Breast epithelium (tissue), 4 donors: ENCODE measurements at places on chromosomes 3 and 15. TPM values are rescaled to one million over a fixed set of nuclear protein-coding genes. Genes with fewer than 3 reads are reported as not detected.

The GPR176 gene
- 4.4 TPM for total RNA-seq

The HYKK gene
- 14.7 TPM for total RNA-seq

The PPARG gene
- 44.2 TPM for total RNA-seq

The MOBP gene
- total RNA-seq = not detected

The CCR5 gene
- 0.73 TPM for total RNA-seq

- no peak overlapping the region for H3K27ac ChIP-seq
- no peaks in the 10 kb centered on the region for H3K27me3 ChIP-seq
- no peaks in the 10 kb centered on the region for H3K36me3 ChIP-seq
- DNase-seq = no peak
Observed at GRCh38 chr15:99729920-99730319, 3.3 kb downstream of the LYSMD4 start.

DNA sequence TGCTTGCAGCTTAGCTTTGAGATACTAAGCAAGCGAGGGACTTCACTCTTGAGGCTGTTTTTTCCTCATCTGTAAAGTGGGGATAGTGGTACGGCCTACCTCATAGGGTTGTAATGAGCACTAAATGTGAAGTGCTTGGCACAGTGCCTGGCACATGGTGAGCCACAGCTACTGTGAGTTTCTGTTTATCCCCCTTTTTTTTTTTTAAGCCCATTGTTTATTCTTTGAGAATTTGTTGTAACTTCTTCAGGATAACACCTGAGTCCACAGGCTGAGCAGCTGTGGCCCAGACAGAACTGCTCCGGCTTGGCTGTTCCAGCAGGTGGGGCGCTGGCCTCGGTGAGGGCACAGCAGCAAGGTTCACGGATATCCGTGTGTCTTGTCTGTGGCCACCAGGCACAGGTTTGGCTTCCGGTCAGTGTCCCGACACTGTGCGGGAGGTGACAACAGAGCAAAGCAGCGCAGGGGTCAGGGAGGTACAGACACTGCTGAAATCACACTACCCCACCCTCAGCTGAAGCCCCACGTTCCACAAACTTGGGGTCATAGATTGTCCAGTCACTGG lies 7.3 kb upstream of the ISG20 start:
- no peak for DNase-seq
- H3K27ac ChIP-seq = peak overlapping the region; percentile 79
- no peaks in the 10 kb centered on the region for H3K27me3 ChIP-seq
- no peak overlapping the region for H3K4me3 ChIP-seq

- H3K4me3 ChIP-seq = no peak overlapping the region
- H3K36me3 ChIP-seq = no peaks in the 10 kb centered on the region
- DNase-seq = no peak
- H3K4me1 ChIP-seq = no peaks in the 10 kb centered on the region
Observed at GRCh38 chr15:78110096-78110495, 17.7 kb downstream of the SH2D7 start.

- H3K36me3 ChIP-seq = no peaks in the 10 kb centered on the region
- no peak overlapping the region for H3K4me3 ChIP-seq
- H3K4me1 ChIP-seq = peaks cover 16% of the 10 kb centered on the region
- H3K27ac ChIP-seq = peak overlapping the region; percentile 75
- no peak for DNase-seq
Observed at GRCh38 chr15:101244036-101244781, 7.6 kb downstream of the CHSY1 start.
